ENCODE measurements at places on chromosomes 12 and 14.

GRCh38 chr12:11814374-11814773, 164.9 kb downstream of the ETV6 start:
- no peak for DNase-seq

DNA sequence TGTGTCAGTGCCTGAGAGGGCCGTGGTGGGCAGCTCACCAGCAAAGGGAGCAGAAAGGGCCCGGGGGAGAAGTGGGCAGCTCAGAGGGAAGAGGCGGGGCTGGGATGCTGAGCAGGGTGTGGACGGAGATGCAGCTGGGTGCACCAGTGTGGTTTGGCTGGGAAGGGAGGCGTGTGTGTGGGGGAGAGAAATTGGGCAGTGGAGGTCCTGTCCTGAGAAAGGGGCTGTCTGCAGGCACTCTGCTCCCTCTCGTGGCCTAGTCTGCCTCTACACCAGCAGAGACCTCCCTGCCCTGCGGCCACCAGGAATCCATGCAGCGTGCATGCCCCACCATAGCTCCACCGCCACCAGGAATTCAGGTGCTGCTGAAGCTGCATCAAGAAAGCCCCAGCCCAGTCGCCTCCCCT, 6.4 kb downstream of the TMEM121 start:
- no peak for DNase-seq

GRCh38 chr12:110004598-110004997, 5.4 kb downstream of the ANKRD13A start:
- no peak for DNase-seq

DNA sequence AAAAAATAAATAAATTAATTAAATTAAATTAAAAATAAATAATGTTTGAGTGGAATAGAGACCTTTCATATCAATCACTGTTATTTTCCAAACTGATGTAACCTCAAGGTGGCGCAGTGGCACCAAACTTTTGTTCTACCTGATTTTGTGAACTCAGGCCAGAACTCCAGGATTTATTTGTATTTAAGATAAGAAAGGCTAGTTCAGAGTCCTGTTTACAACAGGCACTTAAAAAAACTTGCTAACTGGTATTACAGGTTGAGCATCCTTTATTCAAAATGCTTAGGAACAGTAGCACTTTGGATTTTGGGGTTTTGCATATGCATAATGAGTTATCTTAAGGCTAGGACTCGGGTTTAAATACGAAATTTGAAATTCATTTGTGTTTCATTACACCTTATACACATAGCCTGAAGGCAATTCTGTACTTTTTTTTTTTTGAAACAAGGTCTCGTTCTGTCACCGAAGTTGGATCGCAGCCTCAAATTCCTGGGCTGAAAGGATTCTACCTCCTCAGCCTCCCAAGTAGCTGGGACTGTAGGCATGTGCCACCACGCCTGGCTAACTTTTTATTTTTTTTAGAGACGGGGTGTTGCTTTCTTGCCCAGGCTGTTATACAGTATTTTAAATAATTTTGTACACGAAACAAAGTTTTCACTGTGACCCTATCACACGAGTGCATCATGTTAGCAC, 32.4 kb downstream of the YY1 start:
- no peak for DNase-seq

- no peak for DNase-seq
Measured at GRCh38 chr12:127125607-127126259, 1141.2 kb upstream of the TMEM132C start.

- DNase-seq = no peak
Measured at GRCh38 chr12:98998697-98999299, 353.7 kb downstream of the APAF1 start.

DNA sequence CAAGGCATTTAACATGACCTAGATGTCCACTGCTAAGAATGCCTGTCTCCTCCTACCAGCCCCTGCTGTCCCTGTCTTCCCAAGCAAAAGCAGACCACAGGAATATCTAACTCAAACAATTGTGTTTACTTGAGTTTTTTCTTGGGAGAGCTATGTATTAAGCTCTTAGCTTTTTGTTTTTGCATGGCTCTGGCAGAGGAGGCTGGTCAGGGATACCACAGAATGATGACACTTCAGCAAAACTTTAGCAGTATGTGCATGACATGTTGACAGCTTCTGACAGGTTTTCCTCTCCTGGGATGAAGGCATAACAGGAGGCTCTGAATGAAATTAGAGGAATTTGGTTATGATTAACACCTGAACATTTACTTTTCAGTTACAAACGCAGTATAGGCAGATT, 6.9 kb downstream of the TMBIM6 start:
- no peak for DNase-seq

DNA sequence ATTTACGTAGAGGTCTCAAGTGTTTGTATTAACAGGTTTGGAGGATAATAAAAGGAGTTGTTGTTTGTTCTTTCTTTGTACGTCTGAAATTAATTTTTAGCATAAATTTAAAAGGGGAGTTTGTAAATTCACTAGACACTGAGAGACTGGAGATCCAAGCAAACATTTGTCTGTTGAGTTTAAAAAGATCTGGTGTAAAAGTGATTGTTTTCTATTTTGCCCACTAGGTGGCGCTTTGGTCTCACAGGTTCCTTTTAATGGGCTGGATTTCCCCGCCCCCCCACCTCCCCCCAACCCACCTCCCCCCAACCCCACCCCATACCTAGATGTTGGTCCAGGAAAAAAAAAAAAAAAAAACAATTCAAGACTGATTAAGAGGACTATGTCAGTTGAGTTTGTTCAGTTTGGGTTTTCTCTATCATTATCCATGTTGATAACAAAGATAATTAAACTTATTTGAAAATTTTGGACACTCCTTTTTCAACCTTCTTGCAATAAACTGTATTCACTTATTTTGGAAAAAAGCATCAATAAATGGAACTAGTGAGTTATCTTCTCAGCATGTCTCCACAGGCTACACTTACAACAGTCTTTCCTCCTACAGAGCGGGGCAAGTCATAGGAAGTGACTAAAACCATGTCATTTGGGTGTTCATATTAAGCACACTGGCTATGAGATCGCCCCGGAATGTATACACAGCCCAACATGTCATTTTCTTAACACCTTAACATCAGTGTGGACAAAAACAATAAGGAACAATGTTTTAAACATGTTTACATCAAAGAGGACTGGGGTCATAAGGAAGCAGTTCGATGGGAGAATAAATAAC, 841.1 kb downstream of the NRXN3 start:
- DNase-seq = no peak

GRCh38 chr14:50371546-50371945, 25.1 kb downstream of the CDKL1 start:
- DNase-seq = no peak

- no peak for DNase-seq
Measured at GRCh38 chr12:94421868-94422740, 37.6 kb downstream of the CEP83 start.

- DNase-seq = no peak
Measured at GRCh38 chr14:75699331-75699730, 38.3 kb downstream of the TTLL5 start.

DNA sequence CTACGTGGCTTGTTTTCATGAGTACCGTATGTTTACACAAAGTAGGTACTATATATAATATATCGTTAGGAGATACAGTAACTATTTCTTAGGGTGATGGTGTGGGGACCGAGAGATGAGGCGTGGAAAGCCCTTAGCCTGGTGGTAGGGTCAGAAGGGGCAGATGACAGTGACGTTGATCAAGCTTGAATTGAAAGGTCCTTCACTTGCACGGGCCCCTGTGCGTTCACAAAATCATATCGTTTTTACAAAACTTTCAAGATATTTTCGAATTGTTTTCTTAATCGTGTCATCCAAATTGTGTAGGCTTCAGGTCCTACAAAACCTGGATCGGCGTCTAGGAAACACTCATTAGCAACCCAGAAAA, 881 bp upstream of the SOS2 start:
- DNase-seq = no peak

GRCh38 chr14:88049266-88049665, 44.3 kb downstream of the GPR65 start:
- DNase-seq = no peak

GRCh38 chr14:55101698-55102097, 27.4 kb upstream of the LGALS3 start:
- no peak for DNase-seq

GRCh38 chr12:104656383-104656782, 199.6 kb downstream of the CHST11 start:
- DNase-seq = no peak

DNA sequence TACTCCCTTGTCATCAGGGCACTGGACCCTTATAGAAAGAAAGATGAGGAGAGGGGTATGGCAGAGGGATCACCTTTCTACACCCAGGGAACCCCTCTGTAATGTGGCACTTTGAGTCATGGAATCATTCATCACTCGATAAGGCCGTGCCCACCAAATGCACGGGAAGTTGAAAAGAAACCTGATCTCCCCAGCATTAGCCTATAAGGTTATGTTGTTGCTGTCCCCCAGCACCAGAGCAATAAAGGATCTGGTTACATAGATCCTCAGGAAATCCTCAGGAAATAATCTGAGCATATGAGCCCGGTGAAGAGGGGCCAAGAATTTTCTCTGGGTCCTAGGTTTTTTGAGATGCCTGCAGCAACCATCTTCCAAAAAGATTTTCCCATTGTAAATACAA, 148.8 kb upstream of the CRY1 start:
- DNase-seq = no peak

DNA sequence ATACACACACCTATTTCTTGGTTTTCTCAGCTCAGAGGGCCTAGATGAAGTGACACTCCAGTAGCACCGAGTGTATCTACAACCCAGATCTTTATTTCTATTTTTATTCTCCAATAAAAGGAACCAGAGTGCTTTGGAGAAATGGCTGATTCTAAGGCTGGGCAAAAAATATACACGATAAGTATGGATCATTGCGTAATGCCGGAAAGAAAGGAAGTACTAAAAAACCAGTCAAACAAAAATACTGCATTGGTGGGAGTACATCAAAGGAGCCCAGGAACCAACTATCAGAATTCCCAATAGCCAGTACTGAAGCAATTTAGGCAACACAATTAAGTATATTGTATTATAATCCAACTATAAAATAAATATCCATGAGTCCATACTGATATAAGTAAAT, 400.9 kb upstream of the CCDC196 start:
- no peak for DNase-seq

DNA sequence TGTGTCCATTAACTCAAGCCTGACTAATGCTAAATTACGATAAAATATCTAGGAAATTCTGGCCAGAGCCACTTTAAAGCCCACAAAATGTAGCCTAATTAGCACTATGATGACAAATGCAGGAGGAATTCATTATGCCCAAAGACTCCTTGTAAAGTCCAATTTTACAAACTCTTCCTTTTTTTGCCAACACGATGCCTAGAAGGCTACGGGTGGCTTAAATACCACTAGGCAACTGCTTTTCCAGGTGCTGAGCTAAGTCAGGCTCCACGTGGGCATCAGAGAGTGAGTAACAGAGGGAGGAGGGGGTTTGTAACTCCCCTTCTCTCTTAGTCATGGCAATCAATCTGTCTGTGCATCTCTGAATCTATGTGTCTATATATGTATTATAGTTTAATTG, 172.4 kb upstream of the NTF3 start:
- no peak for DNase-seq

DNA sequence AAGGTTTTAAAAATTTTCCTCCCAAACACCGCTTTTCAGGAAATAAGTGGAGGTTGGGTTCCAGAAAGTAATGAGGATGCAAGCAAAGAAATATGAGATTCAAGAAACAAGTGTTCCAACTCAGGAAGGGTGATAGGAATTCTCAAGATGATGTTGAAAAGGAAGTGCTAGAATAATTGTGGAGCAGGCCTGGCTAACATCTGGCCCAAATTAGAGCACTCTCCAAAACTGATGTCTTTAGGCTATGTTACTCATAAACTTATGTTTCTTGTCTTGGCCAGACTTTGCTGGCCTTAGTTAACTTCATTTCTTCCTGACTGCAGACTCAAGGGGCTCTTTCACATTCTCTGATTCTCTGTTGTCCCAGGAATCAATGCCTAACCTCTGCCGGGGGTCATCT, 116.3 kb downstream of the TMTC3 start:
- no peak for DNase-seq

- DNase-seq = no peak
Measured at GRCh38 chr12:121132601-121133481, at the start of gene P2RX7. Gene P2RX7, plus strand, starts transcription at chr12:121132876. Its CDS starts 95 bp downstream, at chr12:121132971.

GRCh38 chr12:60465060-60465459, 869.2 kb downstream of the SLC16A7 start:
- DNase-seq = no peak

GRCh38 chr14:81716953-81717352, 183.3 kb upstream of the SEL1L start:
- DNase-seq = no peak

GRCh38 chr14:73888971-73889370, 2.3 kb downstream of the ZNF410 start:
- DNase-seq = no peak

DNA sequence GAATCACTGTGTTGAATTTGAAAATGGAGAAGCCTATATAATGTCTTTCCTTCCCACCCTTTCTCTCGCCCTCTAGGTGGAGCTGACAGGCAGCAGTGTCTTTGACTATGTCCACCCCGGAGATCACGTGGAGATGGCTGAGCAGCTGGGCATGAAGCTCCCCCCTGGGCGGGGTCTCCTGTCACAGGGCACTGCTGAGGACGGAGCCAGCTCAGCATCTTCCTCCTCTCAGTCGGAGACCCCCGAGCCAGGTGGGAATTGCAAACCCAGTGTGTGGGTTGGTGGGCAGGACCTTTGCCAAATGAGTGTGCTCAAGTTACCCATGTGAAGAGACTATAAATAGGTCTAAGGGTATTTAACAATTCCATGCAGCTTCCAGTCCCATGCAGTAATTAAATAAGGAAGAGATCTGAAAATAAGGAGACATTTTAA, 274.7 kb downstream of the EGLN3 start:
- no peak for DNase-seq

GRCh38 chr12:29734734-29735133, 49.0 kb downstream of the TMTC1 start:
- DNase-seq = no peak

DNA sequence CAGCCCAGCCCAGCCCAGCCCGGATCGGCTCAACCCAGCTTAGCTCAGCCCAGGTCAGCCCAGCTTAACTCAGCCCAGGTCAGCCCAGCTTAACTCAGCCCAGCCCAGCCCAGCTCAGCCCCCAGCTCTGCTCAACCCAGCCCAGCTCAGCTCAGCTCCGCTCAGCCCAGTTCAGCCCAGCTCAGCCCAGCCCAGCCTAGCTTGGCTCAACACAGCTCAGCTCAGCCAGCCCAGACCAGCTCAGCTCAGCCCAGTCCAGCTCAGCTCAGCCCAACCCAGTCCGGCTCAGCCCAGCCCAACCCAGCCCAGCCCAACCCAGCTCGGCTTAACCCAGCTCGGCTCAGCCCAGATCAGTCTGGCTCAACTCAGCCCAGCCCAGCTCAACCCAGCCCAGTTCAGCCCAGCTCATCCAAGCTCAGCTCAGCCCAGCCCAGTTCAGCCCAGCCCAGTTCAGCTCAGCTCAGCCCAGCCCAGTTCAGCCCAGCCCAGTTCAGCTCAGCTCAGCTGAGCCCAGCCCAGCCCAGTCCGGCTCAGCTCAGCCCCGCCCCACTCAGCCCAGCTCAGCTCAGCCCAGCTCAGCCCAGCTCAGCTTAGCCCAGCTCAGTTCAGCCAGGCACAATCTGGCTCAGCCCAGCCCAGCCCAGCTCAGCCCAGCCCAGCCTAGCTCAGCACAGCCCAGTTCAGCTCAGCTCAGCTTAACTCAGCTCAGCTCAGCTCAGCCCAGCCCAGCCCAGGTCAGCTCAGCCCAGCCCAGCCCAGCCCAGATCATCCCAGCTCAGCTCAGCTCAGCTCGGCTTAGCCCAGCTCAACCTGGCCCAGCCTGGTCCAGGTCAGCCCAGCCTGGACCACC, 331.7 kb downstream of the TMEM121 start:
- no peak for DNase-seq

- no peak for DNase-seq
Measured at GRCh38 chr12:113241191-113242025, 20.1 kb downstream of the TPCN1 start.

- DNase-seq = peak; percentile 69
Measured at GRCh38 chr14:70972107-70972976, 65.1 kb downstream of the PCNX1 start.
